Activated CD4-positive, alpha-beta T cell treated with anti-CD3 and anti-CD28 coated beads, Interleukin-2, Interleukin-4, amounts not matched to agents 100 ng/mL and 50 ng/mL, durations not matched to agents 16 hours and 8 hours (primary cell): ENCODE measurements at places on chromosomes 3 and 15.

DNA sequence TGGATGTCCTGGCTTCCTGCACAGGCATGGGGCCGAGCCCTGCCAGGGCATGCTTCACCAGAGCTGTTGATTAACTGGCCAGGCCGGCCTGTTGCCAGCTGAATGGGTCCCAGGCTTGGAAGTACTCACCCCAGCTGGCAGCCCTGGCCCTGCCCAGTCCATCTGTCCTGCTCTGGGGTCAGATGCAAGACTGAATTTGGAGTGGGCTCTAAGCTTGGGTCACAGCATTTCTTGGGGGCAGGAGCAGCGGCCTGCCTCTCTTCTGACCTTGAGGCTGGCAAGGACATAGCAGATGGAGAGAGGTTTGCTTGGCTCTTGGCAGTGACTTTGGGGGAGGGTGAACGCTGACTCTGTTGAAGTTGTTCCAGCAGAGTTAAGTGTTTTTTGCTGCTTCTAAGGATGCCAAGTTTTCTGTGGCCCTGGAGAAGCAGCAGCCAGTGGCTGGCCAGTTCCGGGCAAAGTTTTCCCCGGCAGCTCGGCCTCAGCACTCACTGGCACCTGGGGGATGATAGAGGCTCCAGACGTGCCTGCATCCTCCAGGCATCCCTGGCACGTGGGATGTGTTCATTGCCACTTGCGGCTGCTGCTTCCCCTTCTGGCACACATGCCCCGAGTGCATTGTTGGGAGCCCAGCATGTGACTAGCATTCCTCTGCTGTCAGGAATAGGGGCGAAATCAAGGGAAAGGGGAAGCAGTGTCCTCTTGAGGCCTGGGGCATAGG, 22.9 kb downstream of the PDIA5 start:
- DNase-seq, result no peak

- no peak for DNase-seq
Observed at GRCh38 chr3:54793171-54793570, 134.7 kb downstream of the LRTM1 start.

- no peak for DNase-seq
Observed at GRCh38 chr3:13856006-13856405, 23.9 kb downstream of the WNT7A start.

- no peak for DNase-seq
Observed at GRCh38 chr3:194140520-194141414, 4.8 kb downstream of the HES1 start.

- DNase-seq, result no peak
Observed at GRCh38 chr3:181418233-181418632, 293.5 kb upstream of the SOX2 start.

DNA sequence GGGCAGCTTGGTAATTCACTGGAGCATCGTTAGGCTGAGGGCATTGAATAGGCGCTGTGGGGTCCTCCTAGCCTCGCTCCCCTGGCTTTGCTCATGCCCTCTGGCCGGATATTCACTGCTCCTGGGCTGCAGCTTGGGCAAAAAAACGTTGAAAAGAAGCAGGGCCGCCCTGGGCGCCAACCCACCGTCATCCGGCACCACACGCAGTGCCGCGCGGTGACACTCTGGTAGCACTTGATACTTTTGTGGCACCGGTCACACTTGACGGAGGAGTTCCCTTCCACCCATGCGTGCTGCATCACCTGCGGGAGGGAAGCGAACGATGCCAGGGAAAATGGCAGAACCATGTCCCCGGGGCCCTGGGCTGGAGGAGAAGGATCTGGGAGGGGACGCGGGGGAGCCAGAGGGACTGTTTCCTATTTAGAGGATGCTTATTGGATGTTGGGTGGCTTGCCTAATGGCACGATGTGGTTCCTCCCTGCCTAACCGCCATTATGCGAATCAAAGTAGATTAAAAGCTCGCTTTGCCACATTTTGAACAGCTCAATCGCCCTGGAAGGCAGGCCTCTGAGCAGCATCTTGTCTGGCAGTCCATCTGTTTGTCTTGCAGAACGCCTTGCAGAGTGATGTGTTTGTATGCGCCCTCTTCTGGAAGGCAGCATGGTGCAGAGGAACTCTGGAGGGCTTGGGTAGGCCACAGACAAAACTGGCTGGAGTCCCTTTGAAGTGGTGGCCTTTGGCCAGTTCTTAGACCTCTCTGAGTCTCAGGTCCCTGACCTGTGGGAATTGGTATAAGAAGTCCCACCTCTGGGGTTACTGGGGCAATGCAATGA, 93.2 kb downstream of the DGKG start:
- DNase-seq, result no peak

- no peak for DNase-seq
Observed at GRCh38 chr3:69553888-69554287, 168.0 kb upstream of the FRMD4B start.

DNA sequence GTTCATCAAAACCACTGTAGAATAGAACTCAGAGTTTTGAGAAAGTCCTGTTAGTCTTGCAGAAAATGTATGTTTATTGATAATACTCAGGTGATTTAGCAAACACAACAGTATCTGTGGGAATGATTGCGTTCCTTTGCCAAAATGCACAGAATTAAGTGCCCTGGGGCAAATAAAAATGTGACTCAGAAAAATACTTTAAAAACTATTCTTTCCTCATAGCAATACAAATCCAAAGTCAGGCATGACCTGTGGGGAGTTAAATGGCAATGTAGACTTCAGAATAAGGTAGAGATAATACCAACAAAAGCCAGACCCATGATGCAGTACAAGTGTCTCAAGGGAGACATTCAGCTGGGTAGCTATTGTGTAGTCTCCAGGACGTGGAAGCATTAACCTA, 72.3 kb upstream of the SNTN start:
- no peak for DNase-seq

DNA sequence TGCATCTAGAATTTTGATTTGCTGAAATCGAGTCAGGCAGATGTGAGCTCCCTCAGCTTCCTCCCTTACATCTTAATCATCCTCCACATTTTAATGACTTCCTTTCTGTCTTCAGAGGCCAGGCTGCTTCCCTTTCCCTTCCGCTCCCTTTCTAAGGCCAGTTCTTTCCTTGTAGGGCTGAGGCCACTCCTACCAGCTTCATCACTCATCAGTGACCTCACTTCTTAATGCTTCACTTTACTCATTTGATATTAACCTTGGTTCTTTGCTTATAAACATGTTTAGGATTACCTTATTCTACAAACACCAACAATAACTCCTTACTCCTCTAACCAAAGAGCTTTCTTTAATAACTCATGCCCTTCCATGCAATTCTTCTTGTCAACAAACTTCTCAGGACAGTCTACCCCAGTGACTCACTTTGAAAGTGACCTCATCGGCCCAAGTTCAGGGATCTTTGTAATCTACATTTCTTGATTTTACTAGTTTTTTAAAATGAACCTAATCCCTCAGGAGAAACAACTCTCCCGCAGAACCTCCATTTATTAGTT, 23.9 kb downstream of the ILDR1 start:
- peak; percentile 51 for DNase-seq

DNA sequence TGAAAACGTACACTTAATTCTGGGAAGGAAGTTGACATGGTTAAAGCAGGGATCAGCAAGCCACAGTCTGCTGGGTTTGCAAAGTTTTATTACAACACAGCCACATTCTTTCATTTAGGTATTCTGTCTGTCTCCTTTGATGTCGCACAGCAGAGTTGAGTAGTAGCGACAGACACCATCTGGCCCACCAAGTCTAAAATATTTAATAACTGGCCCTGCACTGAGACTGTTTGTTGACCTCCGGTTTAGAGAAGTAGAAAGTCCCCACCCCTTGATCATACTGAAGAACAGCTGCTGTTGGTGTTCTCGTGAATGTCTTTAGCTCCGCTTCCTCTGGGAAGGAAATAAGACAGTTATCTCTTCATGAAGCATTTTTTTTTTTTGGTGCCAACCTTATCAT, 66.2 kb downstream of the MCTP2 start:
- no peak for DNase-seq

GRCh38 chr3:112200317-112200666, 67.2 kb upstream of the GCSAM start:
- no peak for DNase-seq

DNA sequence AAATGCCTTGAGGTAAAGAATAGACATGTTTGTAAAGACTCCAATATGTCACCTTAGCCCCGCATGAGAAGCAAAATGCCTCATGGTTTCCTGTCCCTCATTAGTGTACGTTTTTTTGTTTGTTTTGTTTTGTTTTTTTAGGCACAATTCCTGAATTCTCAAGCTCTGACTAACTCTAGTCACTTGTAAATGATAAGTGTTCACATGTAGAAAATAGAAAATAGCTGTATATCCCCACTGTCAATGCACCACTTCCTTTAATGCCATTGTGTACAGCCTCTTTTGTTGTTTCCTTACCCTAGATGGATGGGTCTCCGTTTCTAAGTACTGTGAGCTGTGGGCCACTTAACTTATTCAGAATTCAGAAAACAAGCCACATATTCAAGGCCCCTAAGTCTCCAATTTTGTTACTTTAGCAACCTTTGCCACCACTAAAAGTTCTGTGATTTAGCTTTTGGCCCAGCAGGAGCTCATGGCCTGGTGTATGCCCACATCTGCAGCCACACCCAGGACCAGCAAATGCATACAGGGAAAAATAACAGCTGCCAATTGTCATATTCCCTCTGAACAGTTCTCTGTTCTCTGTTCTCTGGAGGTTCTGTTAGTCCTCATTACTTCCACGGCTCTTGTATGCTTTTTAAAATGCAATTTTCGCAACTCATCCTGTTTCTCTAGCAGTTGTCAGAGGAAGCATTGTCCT, 655.5 kb downstream of the GBE1 start:
- DNase-seq, result no peak

GRCh38 chr3:115341208-115341607, 194.1 kb upstream of the ZBTB20 start:
- DNase-seq, result peak; percentile 24
